Karpas-422 (cell line): ENCODE measurements at places on chromosomes 3 and 15. TPM values are rescaled to one million over a fixed set of nuclear protein-coding genes. Genes with fewer than 3 reads are reported as not detected.

DNA sequence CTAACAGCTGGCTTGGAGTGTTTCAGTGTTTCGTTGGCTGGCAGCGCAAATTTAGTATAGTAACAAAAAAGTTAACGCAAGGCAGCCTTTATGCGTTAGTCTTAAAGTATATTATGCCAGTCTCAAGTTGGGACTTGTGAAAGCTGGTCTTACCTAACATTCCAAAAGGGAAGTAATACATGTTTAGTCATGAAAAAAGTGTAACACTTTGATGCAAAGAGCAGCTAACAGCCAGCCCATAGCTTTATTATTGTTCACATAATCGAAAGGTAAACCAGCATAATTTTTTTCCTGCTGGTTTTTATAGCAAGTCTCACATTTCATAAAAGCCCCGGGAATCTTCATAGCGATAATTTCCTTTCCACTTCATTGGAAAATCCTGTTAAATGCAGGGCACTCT, 2.4 kb upstream of the GPR87 start:
- no peak overlapping the region for H3K4me3 ChIP-seq
- H3K27ac ChIP-seq, result no peak overlapping the region
- H3K36me3 ChIP-seq, result no peaks in the 10 kb centered on the region

DNA sequence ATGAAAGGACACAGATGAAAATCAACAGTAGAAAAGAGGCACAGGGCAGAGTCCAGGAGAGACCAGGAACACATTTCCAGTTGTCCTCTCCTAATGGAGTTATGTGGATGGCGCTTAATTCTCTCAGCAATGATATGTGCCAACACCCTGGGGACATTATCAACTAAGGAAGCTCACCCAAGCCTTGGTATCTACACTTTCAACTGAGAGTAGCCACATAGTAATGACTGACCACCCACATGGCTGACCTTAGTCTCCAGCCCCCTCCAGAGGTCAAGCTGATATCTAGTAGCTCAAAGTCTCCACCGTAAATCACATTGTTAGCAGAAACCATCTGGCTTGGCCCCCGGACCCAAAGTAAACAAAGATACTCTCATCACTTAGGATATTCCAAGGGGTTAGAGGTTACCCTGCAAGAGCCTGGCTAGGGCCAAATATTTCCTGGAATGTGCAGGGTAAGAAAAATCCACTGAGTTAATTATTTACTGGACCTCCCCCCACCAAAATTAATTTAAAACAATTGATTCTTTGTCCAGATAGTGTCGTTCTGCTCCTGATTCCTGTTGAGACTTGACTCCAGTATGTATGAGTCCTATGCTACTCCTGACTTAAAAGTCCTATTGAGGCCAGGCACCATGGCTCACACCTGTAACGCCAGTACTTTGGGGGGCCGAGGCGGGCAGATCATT, 24.8 kb downstream of the GABRR3 start:
- no peaks in the 10 kb centered on the region for H3K4me1 ChIP-seq
- H3K27me3 ChIP-seq, result no peaks in the 10 kb centered on the region
- H3K27ac ChIP-seq, result no peak overlapping the region
- no peak for DNase-seq

- H3K4me3 ChIP-seq, result no peak overlapping the region
- no peaks in the 10 kb centered on the region for H3K27me3 ChIP-seq
- H3K27ac ChIP-seq, result no peak overlapping the region
Observed at GRCh38 chr15:72358121-72358520, 17.7 kb downstream of the HEXA start.

DNA sequence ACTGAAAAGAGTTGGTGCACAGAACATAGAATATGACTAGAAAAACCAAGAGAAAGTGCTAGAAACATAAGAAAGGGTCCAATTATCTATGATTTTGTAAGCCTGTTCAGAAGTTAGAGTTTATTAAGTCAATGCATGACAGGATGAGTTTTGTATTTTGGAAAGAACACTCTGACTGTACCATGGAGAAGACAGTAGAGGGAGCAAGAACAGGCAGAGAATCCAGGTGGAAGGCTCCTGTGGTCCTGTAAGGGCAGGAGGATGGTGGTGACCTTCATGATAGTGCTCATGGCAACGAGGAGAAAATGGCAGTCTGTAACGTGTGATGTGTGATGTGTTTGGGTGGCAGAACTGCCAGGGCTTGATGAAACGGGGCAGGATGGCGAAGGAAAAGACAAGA, 249.1 kb downstream of the CTNNB1 start:
- no peak for DNase-seq
- no peaks in the 10 kb centered on the region for H3K4me1 ChIP-seq
- H3K27me3 ChIP-seq, result no peaks in the 10 kb centered on the region
- no peaks in the 10 kb centered on the region for H3K36me3 ChIP-seq

GRCh38 chr15:82040862-82041261, 5.0 kb downstream of the MEX3B start:
- no peak overlapping the region for H3K4me3 ChIP-seq
- no peak for DNase-seq
- H3K36me3 ChIP-seq, result no peaks in the 10 kb centered on the region
- peaks cover 4% of the 10 kb centered on the region for H3K4me1 ChIP-seq
- H3K27ac ChIP-seq, result no peak overlapping the region
- H3K27me3 ChIP-seq, result no peaks in the 10 kb centered on the region

- DNase-seq, result no peak
- no peaks in the 10 kb centered on the region for H3K4me1 ChIP-seq
- no peak overlapping the region for H3K27ac ChIP-seq
- H3K4me3 ChIP-seq, result no peak overlapping the region
- no peaks in the 10 kb centered on the region for H3K36me3 ChIP-seq
Observed at GRCh38 chr3:156216216-156216615, 95.8 kb downstream of the KCNAB1 start.

GRCh38 chr3:43034911-43035310, 55.8 kb downstream of the GASK1A start:
- H3K4me1 ChIP-seq, result peaks cover 96% of the 10 kb centered on the region
- H3K27ac ChIP-seq, result peak overlapping the region; percentile 100
- H3K4me3 ChIP-seq, result 0 out of 2 replicates have a peak overlapping the region, but pooled peaks have one; percentile 38
- no peak for DNase-seq
- no peaks in the 10 kb centered on the region for H3K36me3 ChIP-seq

- H3K4me1 ChIP-seq, result peaks cover 3% of the 10 kb centered on the region
- H3K36me3 ChIP-seq, result no peaks in the 10 kb centered on the region
- H3K27me3 ChIP-seq, result no peaks in the 10 kb centered on the region
- DNase-seq, result no peak
Observed at GRCh38 chr3:52393131-52393807, 51.6 kb downstream of the SEMA3G start.

- H3K4me3 ChIP-seq, result no peak overlapping the region
- H3K27me3 ChIP-seq, result no peaks in the 10 kb centered on the region
- H3K36me3 ChIP-seq, result peaks cover 11% of the 10 kb centered on the region; the same call in 1 of the 2 replicates
- H3K4me1 ChIP-seq, result peaks cover 73% of the 10 kb centered on the region
Observed at GRCh38 chr3:71121429-71122167, 461.9 kb downstream of the FOXP1 start.

DNA sequence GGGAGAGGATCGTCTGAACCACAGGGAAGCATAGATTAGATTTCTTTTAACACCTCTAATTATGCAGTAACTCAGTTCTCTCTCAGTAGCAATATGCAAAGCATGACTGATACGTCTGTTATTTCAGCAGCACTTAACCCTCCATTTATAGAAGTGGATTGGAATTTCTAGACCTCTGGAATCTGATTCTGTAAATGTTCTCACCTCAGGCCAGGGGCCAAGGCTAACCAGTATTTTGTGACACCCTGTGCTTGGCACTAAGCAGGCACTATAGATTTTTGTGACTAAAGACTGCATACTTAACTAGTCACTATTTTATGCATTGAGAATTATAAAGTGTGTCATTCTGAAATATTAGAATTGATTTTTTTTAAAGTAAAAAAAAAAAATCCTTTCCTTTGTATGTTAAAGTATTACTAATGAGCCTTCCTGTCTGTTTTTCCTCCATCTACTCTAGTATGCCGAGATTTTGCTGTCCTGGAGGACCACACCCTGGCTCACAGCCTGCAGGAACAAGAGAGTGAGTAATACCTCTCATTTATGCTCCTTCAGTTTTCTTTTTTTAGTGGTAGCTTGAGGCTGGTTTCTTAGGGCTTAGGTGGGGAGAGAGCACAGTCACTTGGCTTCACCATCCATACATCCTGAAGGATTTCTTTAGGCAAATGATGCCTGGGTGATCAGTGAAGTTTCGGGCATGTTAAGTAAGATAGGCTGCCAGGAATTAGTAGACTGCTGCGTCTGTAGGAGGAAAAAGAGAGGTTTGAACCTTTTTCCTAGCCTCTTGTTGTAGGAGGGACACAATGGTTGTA, 26.5 kb upstream of the UTS2B start:
- no peak for DNase-seq
- H3K4me3 ChIP-seq, result no peak overlapping the region
- no peaks in the 10 kb centered on the region for H3K4me1 ChIP-seq
- H3K36me3 ChIP-seq, result no peaks in the 10 kb centered on the region
- no peak overlapping the region for H3K27ac ChIP-seq
- no peaks in the 10 kb centered on the region for H3K27me3 ChIP-seq

DNA sequence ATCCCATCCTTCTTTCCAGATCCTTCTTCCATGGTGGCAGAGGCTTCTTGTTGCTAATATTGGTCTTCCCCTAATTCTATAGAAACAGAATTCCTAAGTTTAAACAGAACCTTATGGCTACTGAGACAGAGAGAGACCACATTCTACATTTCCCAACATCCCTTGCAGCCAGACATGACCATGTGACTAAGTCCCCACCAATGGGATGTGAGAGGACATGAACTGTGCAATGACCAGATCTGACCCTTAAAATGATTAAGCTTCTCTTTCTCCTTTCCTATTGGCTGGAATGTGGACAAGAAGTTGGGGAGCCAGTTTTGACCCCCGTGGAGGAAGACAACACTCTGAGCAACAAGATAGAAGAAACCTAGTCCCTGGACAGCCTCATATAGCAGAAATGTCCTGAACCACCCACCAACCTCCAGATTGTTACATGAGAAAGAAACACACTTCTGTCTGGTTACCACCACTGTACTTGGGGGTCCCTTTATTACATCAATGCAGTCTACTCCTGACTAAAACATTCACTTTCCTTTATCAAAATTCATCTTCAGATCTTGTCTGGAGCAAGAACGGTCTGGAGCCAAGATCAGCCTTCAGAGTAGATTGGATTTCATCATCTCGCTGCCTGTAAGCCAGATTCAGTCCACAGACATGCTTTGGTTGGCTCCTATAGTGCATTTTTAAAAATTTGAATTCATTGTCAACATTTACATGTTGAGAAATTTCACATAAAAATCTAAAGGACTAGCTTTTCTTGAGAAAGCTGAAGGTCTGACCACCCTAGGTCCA, 183.9 kb downstream of the SHQ1 start:
- no peak for DNase-seq
- no peaks in the 10 kb centered on the region for H3K27me3 ChIP-seq
- H3K27ac ChIP-seq, result no peak overlapping the region
- H3K36me3 ChIP-seq, result no peaks in the 10 kb centered on the region
- no peaks in the 10 kb centered on the region for H3K4me1 ChIP-seq

DNA sequence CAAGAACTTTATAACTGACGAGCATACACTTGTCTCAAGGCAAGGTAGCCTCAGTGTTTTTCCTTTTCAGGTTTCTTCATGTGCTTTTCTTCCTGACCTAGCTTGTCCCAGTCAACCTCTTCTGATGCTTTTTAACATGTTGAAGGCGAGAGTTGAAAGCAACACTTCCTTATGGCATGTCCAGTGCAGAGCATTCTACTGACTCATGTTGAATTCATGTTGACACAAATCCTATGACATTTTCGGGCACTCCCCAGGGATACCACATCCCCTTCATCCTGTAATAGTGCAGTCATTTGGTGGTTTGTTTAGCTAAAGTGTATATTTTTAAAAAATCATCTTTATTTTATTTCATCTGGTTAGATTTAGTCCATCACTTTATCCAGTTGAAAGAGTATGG, 75.9 kb upstream of the CBLB start:
- H3K27me3 ChIP-seq, result no peaks in the 10 kb centered on the region
- no peaks in the 10 kb centered on the region for H3K4me1 ChIP-seq
- DNase-seq, result no peak
- no peak overlapping the region for H3K27ac ChIP-seq
- no peaks in the 10 kb centered on the region for H3K36me3 ChIP-seq

LOXL1 gene
- not detected in 2 replicates for total RNA-seq

PRR23E gene
- not detected in 2 replicates for total RNA-seq

NUTM1 gene
- total RNA-seq, result not detected in 2 replicates

GRCh38 chr3:178083906-178084866, 452.1 kb upstream of the KCNMB2 start:
- H3K4me3 ChIP-seq, result no peak overlapping the region
- H3K27ac ChIP-seq, result no peak overlapping the region
- no peaks in the 10 kb centered on the region for H3K4me1 ChIP-seq
- H3K36me3 ChIP-seq, result no peaks in the 10 kb centered on the region
- H3K27me3 ChIP-seq, result no peaks in the 10 kb centered on the region
- DNase-seq, result no peak

- no peak overlapping the region for H3K27ac ChIP-seq
- DNase-seq, result no peak
- H3K4me3 ChIP-seq, result no peak overlapping the region
- no peaks in the 10 kb centered on the region for H3K27me3 ChIP-seq
- peaks cover 3% of the 10 kb centered on the region; the same call in 1 of the 2 replicates for H3K4me1 ChIP-seq
- H3K36me3 ChIP-seq, result no peaks in the 10 kb centered on the region
Observed at GRCh38 chr3:195248281-195248680, 22.7 kb downstream of the XXYLT1 start.

DNA sequence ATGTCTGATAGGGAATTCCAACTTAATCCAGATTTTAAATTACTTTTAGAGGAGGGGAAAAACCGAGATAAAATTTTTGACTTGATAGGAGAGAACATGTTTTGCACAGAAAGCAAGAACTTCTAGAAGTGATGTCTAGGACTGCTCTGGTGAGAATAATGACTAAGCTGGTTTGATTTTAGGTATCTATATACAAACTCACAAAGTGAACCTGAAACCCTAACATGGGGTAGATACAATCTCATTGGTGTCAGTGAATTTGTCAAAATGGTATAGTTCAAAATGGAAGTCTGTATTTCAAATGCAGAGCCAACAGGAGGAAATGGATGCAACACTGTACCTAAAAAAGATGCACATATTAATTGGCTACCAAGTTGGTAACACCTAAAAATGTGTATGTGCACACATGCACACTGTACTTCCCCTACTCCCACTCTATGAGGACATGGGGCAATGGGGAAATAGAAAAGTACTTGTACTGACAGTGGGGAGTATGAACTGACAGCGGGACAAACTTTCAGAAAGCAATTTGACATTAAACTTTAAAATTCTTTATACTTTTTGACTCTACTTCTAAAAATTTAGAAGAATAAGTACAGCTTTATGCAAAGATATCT, 53.0 kb downstream of the NR1I2 start:
- peaks cover 27% of the 10 kb centered on the region for H3K4me1 ChIP-seq
- no peaks in the 10 kb centered on the region for H3K27me3 ChIP-seq
- H3K36me3 ChIP-seq, result 0 out of 2 replicates have a peak, but pooled peaks cover 8% of the 10 kb centered on the region
- DNase-seq, result peak; percentile 55
- H3K4me3 ChIP-seq, result no peak overlapping the region
